ENCODE measurements at places on chromosomes 16 and 17.

- DNase-seq, result no peak
These were observed 86.3 kb upstream of the TOM1L1 start for GRCh38 chr17:54814371-54814770.

DNA sequence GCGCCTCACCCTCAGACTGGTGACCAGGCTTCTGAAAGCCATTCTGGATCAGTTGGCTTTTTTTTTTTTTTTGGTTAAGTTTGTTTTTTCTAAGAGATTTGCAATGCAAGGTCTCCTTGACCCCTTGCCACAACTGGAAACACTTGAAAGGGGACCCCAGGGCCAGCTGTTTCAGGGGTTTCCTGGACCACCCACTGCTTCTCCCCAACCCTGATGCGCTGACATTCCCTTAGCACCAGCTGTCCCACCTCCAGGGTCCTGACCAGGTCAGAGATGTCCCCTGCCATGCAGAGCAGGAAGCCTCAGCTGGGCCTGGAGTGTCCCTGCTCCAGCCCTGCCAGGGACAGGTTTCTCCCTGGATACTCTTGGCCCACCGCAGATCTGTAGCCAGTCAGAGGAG lies 8.1 kb upstream of the MRPL58 start:
- no peak for DNase-seq

DNA sequence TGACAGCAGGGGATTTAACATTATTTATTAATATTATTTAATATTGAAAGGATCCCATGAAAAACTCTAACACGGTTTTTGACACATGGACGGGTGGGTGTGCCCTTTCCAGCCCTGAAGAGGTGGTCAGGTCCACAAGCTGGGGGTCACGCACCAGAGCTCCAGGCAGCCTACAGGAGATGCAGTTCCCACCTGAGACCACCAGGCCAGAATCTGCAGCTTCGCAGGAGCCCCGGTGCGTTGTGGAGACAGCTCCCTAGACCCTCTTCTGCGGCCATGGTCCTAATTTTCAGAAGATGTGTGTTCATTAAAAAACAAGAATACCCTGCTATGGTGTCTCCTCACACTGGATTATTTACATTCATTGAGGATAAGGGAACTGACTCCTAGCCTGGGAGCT lies 331.1 kb downstream of the C16orf95 start:
- no peak for DNase-seq

- no peak for DNase-seq
These were observed 65.9 kb upstream of the IRX6 start for GRCh38 chr16:55257966-55258613.

GRCh38 chr16:51286272-51286671 lies 135.2 kb upstream of the SALL1 start:
- no peak for DNase-seq

- no peak for DNase-seq
These were observed 188.6 kb downstream of the NTN1 start for GRCh38 chr17:9209781-9210370.

GRCh38 chr17:29251184-29251583 lies 4.5 kb downstream of the CRYBA1 start:
- DNase-seq, result no peak

GRCh38 chr17:7262935-7263800 lies 890 bp upstream of the CLDN7 start:
- no peak for DNase-seq

GRCh38 chr17:652314-652713 lies 62.3 kb downstream of the VPS53 start:
- DNase-seq, result no peak

GRCh38 chr16:19751478-19752385 lies 33.7 kb downstream of the IQCK start:
- DNase-seq, result no peak

GRCh38 chr16:29961479-29962343 lies at the start of gene TMEM219:
Gene TMEM219, plus strand, starts transcription at chr16:29962079. Its CDS starts 1,065 bp downstream, at chr16:29963144.
- peak; percentile 91 for DNase-seq

DNA sequence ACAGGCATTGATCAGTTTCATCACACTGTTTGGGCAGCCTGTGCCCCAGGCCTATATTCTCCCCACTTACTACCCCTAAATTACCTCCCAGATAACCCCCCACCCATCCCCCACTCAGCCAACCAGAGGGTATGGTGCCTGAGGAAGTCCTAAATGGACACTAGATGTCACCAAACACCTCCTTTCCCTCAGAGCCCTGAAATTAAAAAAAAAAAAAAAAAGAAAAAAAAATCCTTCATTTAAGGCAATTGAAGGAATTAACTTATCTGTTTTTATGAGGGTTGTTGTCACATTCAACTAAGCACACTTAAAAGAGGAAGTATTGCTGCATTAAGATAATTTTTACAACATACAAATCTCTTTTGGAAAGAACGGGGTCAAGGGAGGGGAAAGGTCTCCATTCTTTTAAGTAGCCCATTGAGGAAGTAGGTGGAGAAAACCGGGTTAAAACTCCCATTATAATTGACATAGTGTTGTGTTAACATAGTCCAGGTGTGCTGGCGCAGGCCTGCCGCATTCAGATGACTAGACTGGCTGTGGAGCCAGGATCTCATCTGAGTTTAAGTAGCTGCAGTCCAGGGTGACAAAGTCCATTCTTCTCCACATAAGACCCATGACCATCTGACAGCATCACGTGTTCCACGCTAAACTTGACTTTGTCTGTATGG lies 46.3 kb downstream of the SNX11 start:
- no peak for DNase-seq

GRCh38 chr17:31696184-31696602 lies 162.9 kb downstream of the COPRS start:
- peak; percentile 77 for DNase-seq

GRCh38 chr17:63189082-63189481 lies 223.0 kb downstream of the TANC2 start:
- no peak for DNase-seq

DNA sequence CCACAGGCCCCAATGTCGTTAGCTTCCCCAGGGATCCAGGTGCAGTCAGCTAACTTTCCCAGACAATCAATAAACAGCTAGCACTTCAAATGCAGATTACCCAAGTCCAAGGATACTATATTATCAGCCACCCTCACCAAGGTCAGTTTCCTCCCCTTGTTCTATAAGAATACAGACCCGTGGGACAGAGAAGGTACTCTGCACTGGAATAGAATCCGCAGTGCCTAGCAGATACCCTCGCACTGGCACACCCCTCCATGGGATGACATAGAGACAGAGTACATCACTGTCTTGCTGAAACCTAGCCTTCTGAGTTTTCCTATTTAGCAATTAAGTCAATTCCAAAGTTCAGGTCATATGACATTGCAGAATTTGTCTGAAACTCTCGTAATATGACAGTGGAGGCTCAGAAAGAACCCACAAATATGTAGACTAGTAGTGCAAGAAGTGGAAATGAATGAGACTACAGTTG lies 40.0 kb upstream of the ABCA10 start:
- no peak for DNase-seq

DNA sequence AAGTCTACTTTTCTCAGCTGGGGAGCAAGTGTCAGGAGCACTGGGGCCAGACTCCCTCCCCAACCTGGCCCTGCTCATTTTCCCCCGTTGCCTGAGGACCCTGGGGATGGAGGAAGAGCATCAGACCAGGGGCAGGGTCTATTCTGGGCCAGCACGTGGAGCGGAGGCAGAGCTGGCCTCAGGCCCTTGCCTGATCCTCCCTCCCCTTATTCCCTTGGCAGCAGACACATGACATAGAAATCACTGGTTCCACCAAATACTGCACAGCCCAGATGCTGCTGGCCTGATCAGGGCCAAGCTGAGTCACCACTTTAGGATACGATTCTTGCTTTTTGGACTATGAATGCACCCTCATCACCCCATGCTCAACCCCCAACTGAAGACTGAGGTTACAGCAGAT lies 15.8 kb upstream of the AGRP start:
- DNase-seq, result no peak

DNA sequence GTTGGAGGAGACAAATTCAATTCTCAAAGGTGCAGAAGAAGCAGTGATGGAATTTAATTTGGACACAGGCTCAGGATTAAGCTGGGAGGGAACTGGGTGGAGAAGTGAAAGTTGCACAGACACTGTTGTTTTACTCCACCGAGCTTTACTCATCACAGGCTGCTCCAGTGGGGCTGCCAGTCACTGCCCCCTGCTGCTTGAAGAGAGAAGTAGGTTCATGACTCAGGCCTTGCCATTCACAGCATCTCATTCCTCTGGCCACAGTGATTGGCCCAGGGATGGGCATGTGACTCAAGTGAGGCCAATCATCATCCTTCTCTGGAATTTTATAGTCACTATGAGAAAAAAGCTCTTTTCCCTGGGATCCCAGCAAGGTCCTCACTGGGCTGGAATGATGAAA lies 11.8 kb downstream of the GNAO1 start:
- no peak for DNase-seq

- no peak for DNase-seq
These were observed 12.1 kb downstream of the UBN1 start for GRCh38 chr16:4859190-4859899.

DNA sequence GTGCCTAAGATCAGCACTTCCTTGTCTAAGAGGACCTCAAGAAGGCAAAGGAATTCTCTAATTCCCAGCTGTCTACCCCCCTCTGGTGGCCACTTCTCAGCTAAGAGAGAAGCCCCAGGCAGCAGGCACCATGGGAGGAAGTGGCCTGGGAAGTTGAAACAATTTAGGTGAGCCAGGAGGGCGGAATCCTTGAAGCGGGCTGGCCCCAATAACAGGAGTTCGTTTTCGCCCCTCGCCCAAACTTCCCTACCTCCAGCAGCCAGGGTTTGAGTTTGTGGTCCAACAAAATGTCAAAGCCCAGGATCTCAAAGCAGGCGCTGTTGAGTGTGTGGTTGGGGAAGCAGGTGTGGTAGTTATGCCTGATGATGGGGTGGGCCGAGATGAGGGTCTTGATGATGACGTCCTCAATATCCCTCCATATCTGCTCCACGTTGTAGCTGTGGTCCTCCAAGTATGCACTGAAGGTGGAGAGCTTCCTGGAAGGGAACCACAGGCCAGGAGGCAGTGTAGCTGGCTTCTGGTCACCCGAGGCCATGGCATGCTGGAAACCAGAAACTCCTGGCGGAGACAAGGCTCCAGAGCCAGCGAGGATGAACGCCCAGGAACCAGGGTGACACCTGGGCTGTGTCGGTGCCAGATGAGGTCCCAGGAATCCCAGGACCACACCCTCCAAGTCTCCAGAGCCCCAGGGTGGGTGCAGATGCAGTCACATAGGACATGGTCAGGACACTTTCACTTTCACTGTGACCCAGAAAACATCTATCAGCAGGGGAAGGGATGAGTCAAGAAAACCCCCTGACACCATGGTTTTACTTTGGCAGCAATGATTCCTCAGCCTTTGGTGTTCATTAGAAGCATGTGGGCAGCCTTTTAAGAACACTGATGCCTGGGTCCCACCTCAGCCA lies 25.6 kb downstream of the TTLL6 start:
- no peak for DNase-seq

GRCh38 chr16:59356144-59356543 lies 622.0 kb upstream of the GOT2 start:
- DNase-seq, result no peak

DNA sequence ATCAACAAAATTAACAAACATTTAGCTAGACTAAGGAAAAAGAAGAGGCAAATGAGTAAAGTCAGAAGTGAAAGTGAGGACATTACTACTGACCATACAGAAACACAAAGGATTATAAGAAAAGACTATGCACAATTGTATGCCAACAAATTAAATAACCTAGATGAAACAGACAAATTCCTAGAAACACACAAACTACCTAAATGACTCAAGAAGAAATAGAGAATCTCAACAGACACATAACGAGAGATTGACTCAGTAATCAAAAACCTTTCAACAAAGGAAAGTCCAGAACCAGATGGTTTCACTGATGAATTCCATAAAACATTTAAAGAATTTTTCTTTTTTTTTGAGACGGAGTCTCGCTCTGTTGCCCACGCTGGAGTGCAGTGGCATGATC lies 35.7 kb upstream of the MYLK3 start:
- no peak for DNase-seq

- no peak for DNase-seq
These were observed 102.6 kb downstream of the N4BP1 start for GRCh38 chr16:48507391-48507790.

DNA sequence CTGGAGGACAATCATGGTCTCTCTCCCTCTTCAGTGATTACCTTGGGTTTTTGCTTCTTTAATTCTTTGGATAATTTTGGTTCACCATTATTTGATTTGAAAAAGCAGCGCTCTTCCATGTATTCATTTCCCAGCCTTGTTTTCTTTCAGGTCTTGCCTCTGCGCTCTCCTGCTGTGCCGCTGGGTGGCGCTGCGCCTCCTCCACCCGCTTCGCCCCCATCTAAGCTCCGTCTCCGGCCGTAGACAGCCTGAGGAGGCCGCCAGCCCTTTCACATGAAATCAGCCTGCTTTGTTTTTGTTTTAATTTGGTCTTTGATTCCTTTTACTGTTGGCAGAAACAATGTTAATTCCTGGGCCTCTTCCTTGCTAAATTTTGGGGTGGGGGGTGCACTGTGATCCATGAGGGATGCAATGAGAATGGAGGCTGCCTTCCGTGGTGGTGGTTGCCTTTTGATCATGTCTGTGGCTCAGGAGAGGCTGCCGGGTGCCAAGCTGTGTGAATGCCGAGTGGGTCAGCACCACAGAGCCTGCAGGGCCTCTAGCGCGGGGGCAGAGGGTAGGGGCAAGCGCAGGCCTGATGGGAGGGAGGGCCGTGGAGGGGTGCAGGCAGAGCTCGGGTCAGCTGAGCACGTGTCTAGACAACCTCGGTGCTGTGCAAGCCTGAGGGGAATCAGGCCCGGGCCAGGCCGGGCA lies 64.1 kb downstream of the PLD6 start:
- peak; percentile 10 for DNase-seq

DNA sequence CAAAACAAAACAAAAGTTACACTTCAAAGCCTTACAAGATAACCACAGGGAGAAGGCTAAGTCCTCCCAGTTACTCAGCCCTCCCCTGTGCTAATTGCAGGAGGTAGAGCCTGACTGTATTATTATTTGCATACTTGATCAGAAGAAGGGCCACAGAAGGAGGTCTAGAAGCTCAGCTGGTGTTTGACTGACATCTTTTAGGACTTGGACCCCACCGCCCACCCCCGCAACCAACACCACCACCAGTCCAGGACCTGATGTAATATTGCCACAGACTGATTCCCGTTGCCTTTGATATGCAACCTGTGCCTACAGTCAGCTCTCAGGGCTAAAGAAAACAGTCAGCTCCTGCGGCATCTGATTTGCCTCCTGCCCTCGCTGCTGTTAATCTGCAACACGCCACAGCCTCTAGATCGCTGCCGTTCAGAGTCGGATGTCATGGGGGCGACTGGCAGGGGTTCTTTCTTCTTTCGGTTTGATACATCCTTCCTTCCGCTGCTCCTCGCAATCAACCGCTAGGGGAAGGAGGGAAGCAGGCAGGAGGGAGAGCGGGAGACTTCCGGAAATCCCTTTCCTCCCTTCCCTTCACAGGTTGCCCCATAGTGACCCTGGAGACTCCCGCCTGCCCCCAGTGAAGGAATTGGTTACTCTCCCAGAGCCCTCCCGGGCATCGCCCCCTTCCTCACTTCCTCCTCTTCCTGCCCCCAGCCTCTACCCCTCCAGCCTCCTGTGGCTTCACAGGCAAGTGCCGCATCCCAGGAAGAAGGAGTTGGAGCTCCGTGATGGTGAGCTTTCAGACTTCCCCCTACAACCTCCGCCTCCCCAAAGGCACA lies 90.5 kb upstream of the SOX9 start:
- no peak for DNase-seq

- DNase-seq, result no peak
These were observed 77.1 kb upstream of the HS3ST3A1 start for GRCh38 chr17:13678841-13679240.
